ENCODE measurements at places on chromosomes 3 and 15.

DNA sequence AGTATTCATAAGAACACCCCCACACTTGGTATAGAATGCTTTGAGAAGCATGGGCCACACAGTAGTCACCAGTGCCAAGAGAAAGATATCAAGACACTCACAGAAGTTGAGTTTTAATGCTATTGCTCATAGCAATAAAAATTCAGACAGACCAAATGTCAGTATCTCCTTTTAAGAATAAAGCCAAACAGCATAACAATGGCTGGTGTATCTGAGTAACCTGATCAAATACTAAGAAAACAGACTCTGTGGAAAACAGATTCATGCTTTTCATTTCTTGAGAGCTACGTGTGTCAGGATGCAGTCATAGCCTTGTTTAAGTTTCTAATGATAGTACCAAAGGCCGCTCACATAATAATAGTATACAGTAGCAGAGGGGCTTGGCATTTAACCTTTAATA, 778.5 kb downstream of the MECOM start:
- no peak for DNase-seq

DNA sequence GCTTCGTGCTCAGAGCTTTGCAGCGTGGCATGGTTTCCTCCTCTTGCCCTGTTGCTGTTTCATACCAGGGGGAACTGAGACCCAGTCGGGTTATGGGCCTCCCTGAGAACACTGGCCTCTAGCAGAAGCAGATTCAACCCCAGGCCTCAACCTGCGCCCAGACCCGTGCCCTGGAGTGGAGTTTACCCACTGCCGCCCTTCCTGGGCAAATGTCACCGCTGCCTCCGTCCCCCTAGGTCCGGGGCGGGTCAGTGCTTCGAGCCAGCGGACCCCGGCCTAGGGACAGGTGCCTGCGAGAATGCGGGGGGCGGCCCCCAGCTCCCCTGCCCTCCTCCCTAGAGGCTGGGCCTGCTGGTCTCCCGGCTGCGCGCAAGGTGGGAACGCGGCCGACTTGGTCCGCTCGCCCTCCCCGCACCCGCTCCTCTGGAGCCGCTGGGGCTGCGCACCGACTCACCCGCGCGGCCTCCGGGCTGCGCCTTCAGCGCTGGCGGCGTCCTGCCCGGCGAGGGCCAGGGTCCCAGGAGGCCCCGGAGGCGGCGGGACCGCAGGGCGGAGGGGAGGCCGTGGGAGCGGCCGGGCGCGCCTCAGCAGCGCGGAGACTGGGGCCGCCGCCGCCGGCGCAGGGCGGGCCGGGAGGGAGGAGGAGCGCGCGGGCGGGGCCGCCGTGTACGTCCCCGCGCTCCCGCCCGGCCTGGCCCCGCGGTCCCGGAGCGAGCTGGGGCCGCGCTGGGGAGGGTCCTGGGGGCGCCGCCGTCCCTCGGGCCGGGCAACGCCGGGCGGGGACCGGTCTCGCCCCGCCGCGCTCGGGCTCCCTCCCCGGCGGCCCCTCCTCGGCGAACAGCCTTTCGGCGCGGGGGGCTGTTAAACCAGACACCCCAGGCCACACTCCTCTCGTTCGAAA, at the start of gene PIGZ:
PIGZ (minus strand) TSS at position 601 of the 901 bp plus-strand sequence. CDS start 16,802 bp downstream, outside the sequence.
- peak; percentile 66 for DNase-seq

DNA sequence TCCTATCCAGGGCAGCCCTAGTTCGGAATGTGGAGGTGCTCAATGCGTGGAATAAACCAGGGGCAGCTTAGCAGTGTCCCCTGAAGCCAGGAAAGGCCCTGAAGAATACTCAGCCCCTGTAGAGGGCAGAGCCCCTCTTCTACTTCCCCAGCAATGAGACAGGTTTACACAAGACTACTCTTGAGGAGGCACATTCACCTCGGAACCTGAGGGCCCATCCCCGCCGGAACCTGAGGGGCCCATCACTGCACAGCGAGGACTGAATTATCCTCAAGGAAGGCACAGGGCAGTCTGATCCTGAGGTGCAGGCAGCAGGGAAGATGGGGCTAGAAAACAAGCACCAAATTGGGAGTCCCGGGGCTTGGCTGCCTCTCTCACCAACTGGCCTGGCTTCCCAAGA, 22.2 kb downstream of the CCDC13 start:
- no peak for DNase-seq

DNA sequence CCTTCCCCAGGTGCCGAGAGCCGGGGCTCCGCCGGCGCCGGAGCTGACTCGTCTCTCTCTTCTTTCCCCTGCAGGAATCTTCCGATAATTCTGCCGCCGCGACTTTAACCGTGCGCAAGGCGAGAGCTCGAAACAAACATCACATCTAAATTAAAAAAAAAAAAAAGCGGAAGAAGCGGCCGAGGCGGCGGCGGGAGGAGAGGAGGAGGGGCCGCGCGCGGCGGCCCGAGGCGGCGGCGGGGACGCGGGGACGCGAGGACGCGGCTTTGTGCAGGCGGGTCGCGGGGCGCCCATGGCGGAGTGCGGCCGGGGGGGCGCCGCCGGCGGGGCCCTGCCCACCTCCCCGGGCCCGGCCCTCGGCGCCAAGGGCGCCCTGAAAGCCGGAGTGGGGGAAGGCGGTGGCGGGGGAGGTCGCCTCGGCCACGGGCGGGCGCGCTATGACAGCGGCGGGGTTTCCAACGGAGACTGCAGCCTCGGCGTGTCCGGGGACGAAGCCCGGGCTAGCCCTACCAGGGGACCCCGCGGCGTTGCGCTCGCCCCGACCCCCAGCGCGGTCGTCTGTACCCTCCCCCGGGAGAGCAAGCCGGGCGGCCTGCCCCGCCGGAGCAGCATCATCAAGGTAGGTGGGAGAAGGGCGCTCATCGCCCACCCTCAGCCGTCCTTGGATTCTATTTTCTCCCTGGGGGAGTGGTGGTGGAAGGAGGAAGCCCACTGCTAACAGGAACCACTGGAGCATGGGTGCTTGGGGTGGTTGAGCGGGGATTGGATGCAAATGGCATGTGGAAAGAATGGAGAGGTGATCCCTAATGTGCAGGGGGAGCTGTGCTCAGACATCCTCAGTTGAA, at the start of gene PLCL2:
PLCL2 (plus strand) TSS at position 208 of the 845 bp plus-strand sequence; CDS start at position 293, 85 bp downstream.
- DNase-seq: peak; percentile 75

DNA sequence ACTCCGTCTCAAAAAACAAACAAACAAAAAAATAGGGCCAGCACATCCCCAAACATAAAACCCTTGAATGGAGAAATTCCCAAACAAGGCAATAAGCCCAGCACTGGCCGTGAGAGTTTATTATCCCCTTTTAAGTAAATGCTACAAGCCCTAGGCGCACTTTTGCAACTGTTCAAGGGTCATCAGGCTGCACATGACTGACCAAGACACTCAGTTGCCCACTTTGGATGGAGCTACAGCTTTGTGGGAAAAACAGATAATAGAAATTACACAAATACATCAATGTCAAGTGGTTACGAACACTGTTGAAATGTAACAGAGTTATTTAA, 33.7 kb upstream of the ZNF445 start:
- no peak for DNase-seq

DNA sequence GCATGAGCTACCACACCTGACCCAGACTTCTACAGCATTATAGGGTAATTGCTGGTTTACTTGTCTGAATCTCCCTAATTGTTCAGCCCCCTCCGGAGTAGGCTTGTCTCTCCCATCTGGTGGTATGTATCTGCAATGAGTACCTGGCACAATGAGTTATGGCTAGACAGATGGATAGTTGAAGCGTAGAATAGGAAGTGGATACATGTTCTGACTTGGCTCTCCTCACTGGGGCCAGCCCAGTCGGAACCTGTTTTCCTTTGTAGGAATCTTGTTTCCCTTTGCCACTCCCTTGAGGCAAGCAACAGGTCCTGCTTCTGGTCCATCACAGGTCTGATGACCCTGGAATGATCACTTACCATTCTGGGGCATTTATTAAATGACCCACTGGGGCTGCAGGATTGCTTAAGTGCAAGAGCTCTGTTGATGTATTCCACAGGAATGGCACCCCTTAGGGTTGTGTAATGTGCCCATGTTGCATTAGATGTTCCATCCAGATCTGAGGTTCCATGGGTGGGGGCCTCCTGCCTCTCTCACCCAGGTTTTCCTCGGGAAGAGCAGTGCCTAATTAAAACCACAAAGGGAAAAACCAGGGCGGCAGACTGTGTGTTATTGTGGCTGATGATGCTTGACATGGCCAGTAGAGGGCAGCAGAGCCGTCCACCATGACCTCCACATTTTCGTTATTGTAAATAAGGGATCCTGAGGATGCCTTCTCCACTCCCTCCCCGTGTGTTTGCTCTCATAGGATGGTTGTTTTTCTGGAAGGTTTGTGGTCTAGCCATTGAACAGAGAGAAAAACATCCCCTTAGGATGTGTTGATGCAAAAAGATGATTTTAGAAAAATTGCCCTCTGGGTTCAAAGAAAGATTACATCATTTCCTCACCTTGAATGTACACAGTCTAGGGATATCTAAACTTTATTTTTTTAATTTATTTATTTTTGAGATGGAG, 58.0 kb downstream of the CMTM8 start:
- no peak for DNase-seq

GRCh38 chr3:143771939-143772338, 76.3 kb downstream of the SLC9A9 start:
- DNase-seq: no peak

GRCh38 chr3:47267490-47267824, 15.1 kb downstream of the KIF9 start:
- DNase-seq: no peak

- DNase-seq: no peak
Observed at GRCh38 chr15:95024351-95024750, 793.0 kb downstream of the MCTP2 start.

- DNase-seq: no peak
Observed at GRCh38 chr3:153577059-153577736, 415.2 kb downstream of the RAP2B start.

DNA sequence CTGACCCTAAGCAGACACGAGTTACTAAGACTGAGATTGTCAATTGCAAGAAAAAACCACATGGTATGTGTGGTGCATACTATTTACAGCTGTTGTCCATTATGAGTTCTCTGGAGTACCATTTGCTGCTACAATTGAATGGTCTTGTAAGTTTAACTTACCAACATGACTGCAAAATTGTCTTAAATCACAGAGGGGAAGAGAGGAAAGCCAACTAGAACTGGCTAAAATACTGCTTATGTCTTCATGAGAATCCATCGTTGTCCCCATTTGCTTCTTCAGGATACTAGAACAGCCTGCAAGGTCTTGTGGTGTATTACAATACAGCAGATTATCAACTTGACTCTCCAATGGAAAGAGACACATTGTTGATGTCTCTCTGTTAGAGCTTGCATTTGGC, 313.2 kb downstream of the AGBL1 start:
- DNase-seq: no peak

- DNase-seq: no peak
Observed at GRCh38 chr3:179436517-179436916, 14.8 kb downstream of the GNB4 start.

- no peak for DNase-seq
Observed at GRCh38 chr15:60423537-60423936, 25.8 kb upstream of the ANXA2 start.

DNA sequence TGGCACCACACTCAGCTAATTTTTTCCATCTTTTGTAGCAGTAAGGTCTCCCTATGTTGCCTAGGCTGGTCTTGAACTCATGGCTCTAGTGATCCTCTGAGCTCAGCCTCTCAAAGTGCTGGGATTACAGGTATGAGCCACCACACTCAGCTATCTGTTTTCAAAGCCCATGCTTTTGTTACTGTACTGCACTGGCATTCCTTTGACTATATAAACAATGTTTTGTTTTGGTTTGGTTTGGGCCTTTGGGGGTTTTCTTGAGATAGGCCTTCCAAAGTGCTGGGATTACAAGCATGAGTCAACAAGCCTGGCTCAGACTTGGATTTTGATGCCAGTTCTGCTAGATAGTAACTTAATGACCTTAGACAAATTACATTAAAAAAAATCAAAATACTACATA, 89.7 kb upstream of the GK5 start:
- no peak for DNase-seq

- DNase-seq: no peak
Observed at GRCh38 chr3:149414557-149415231, 37.2 kb upstream of the TM4SF1 start.

DNA sequence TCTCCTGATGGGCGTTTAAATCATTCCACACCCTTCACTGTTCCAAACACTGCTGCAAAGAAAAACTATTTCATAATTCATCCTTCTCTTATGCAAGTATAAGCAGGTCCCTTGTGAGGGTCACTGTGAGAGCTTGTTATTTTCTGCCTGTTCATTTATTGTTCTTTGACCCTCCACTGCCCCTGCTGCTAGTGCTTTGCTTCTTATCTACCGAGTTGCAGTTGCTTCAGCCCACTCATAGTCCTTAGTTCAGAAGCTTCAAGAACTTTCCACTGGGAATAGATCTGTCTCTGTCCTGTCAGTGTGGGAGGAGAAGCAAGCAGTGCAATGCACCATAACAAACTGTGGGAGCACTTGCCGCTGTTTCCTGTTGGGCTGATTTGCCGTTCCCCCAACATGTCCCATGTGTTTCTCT, 39.8 kb downstream of the RIOX2 start:
- no peak for DNase-seq

DNA sequence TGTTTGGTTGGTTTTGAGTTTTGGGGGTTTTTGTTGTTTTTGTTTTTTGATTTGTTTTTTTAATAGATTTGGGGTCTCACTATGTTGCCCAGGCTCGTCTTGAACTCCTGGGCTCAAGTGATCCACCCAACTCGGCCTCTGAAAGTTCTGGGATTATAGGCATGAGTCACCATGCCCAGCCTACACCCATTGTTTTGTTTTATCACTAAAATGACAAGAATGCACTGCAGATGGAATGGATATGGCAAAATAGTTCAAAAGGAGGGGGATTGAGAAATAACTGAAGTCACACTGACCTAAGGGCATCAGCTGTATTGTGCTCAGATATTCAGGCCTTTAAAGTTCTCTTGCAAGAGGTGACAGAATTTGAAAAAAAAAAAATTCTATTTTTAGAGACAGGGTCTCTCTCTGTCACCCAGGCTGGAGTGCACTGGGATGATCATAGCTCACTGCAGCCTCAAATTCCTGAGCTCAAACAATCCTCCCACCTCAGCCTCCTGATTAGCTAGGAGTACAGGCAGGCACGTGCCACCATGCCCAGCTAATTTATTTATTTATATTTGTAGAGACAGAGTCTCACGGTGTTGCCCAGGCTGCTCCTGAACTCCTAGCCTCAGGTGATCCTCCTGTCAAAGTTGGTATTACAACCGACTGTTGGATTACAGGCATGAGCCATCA, 4.4 kb upstream of the RASA2 start:
- no peak for DNase-seq

Data from left forelimb (tissue), 1 donor.